T47D (cell line): ENCODE measurements at places on chromosomes 5 and 9.

GRCh38 chr5:132294728-132295504, 722 bp downstream of the SLC22A4 start:
- no peak for DNase-seq

- no peak for DNase-seq
Observed at GRCh38 chr9:12748954-12749353, 25.9 kb upstream of the LURAP1L start.

DNA sequence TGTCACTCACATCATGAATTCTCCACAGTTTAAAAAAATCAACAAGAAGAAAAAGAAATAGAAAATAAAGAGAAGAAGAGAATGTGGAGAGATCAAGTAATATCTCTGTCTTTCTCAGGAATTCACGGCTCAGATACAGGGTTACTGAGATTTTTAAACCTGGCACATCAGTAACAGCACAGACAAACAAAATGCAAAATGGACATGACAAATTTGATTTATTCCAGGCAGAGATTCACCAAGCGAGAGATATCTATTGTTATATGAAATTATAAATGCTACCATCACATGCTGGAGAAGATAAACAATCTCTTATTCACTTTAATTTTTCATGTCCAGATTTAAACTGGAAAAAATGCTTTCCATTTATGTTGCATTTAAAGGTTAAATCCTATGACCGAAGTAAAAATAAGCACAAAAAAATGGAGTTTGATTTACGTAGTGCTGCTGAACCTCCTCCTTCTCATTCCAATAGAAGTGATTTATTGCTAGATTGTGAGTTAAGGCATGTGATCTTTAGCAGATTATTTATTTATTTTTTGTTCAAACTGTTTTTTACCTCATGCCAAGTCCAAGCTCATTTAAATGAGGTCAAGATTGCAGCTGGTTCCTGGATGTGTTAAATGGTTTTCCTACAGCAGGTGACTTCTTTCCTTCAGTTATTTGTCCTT, 926.4 kb downstream of the MAT2B start:
- DNase-seq = no peak

DNA sequence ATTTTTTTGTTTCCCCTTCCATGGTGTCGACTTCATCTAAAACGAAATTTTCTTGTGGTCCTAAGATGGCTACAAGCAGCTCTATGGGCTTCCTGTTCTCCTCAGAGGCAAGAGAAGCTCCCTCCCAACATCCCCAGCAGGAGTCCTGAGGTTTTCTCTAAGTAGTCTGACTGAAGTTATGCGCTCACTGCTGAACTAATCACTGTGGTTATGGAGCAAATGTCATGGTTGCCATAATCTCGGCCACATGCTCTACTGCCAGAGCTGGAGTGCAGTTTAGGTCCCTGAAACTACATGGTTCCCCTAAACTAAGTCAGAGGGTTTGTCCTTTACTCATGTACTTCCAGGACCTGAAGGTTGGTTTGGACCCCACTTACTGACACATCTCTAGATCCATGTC, 68.0 kb upstream of the MAMDC2 start:
- no peak for DNase-seq

- DNase-seq = no peak
Observed at GRCh38 chr5:169861934-169862333, 118.4 kb downstream of the INSYN2B start.

- DNase-seq = peak; percentile 4
Observed at GRCh38 chr9:17519761-17520160, 59.1 kb upstream of the SH3GL2 start.

- no peak for DNase-seq
Observed at GRCh38 chr9:20382460-20383071, 239.7 kb downstream of the MLLT3 start.

DNA sequence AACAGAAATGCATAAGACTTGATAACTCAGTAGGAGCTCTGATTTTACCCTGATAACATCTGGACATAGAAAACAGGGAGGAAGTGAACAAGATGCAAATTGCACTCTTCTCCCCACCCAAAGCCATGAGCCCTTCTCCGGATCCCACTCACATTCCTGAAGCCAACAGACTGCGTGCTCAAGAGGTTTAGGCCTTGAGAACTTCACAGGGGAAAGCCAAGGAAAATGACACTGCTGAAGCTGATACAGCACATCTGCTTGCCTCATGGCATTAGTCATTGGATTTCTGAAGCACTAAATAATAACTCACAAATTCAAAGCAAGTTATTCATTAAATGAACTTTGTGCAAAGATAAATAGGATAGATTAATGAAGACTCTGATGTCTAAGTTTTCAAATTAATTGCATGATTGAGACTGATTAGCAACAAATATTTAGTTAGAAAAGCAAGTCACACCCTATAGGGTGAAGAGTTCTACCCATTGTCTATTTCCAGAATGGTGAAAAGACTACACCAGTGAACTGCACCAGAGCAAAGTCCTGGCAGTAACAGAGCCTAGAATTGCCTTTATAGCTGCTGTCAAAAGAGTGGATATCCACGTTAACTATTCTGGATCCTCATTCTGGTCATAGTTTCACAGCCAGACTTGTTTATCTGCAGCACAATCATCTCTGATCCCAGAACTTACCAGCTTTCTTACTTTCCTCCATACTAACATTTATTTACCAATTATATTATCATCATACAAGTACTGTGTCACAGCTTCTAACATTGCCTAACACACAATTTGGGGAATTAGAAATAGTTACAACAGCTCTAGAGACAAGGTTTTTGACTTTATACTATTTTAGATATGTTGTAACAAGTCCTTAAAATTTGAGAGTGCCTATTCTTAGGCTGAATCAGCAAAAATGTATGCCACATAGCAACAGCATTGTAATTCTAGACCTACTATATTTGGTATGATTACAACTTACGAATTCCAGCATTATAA, 432.1 kb upstream of the RGMB start:
- no peak for DNase-seq

GRCh38 chr5:165665735-165666400, 2160.4 kb downstream of the MAT2B start:
- DNase-seq = no peak

- DNase-seq = no peak
Observed at GRCh38 chr9:70747261-70747718, 332.8 kb upstream of the KLF9 start.

DNA sequence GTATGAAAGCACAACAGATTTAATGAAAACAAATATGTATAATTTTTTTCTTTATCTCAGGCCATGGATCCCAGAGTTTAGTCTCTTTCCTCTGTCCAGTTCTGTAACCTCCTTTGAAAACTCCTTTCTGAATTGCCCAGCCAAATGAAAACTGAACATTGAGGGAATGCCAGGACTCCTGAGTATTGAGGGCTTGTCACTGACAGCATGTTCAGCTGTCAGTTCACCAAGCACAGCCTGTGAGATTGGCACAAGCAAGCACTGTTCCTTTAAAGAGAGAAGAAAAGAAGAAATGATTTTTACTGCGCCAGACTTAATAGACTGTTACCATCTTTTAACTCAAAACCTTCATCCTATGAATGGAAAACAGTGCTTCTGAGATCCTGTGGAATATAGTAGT, 27.3 kb downstream of the TTC1 start:
- DNase-seq = no peak

DNA sequence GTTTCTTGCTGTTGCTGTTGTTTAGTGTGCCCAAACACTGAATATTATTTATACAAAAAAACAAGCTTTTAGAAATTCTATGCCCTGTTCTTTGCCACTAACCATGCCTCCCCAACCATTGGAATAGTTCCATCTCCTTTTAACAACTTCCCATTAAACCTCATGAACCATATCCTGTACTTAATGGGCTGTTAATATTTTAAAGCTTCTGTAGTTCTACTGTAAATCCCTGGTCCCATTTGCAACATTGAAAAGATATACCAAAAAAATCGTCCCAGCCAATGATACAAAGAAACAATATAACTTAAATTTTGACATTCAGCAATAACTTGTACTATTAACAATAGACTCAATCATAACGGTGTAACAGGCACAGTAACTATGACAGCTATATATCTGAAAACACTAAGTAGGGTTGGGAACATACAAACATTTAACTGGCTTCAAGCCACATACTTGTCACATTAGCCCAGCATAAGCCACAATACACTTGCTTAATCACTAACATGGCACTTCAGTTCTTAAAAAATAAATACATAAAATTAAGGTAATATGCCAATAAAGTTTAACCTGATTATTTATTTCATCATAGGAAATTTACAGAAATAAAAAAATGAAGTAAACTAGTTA, 86.1 kb downstream of the ADAMTS6 start:
- no peak for DNase-seq

- no peak for DNase-seq
Observed at GRCh38 chr9:1683951-1684350, 331.2 kb upstream of the SMARCA2 start.

DNA sequence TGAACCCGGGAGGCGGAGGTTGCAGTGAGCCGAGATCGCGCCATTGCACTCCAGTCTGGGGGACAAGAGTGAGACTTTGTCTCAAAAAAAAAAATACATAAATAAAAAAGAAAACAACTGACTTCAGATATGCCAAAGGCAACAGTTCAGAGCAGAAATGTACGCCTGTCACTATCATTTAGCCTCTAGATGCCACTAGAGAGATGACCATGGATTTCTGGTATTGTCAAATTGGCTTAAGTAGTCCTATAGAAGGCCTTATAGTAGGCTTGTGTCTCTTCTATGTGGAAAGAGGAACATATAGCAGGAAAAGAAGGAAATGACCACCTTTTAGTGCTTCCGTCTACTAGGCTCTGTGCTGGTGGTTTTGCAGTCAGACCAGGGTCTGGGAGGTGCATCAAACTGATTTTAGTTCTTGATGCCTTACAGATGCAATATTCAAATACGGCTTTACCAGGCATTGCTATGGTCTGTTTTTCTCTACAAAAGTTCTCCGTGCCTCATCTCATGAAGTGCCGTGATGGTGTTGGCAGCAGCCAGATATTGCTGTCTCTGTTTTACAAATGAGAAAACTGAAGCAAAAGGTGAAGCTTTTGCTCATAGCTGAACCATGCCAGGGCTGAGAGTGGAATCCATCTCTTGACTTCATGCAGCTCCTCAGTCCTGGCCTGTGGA, 17.2 kb downstream of the AGXT2 start:
- no peak for DNase-seq

DNA sequence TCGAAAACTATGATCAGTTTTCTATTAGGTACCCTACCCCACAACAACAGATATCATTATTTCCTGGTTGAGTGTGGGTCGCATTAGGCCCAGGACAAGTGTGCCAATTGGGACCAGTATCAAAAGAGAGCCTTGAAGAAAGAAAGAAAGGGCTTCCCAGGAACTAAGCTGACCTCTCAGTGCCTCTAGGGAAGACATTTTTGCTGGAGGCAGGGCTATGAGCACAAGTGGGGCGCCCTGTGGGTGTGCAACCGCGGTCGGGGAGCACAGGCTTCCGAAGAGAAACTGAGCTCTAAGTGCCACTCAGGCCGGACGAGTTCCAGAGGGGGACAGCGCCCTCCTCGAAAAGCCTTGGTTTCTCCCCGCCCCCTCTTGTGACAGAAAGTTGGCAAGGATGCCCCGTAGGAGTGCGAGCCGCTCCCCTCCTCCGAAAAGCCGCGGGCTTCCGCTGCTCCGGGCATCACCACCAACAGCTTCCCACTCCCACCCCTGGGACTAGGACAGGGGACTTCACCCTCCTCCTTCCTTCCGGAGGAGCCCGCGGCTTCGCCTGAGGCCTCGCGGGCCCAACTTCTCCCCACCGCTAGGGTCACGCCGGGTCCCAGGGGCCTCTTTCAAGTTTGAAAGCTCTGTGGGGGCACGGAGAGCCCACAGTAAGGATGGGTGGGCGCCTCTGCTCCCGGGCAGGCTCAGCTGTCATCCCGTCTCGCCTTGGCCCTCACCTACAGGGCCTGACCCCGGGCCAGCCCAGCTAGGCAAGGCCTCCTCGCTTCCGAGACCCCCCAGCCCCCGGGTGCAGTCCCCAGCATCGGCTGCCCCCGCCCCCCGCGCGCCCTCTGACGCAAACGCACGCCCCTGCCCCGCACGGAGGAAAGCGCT, 2.0 kb downstream of the NR2F1-AS1 start:
- DNase-seq = no peak
